Lung (tissue), 17 donors: ENCODE measurements at places on chromosomes 2 and 18.
A peak's percentile ranks its signal among the peaks of the same experiment; 100 is the strongest.

DNA sequence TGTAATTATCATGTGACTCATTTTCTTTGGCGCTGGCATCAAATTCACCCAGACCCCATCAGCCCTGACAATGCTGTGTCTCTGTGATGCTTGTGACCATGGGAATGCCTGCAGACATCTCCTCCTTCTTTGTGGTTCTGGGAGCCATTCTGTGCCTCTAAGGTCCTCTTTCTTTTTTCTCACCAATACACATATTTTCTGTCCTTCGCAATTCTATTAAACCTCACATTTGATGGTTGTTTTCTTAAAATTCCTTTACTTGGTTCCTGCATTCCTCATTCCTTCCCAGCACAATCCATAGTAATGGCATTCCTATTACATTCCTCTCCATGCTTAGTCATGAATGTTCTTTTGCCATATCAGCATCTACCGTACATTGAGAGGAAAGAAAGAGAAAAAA lies 375.3 kb downstream of the PIK3C3 start:
- no peak for DNase-seq

GRCh38 chr2:185391543-185391942 lies 347.1 kb upstream of the FSIP2 start:
- no peak for DNase-seq

DNA sequence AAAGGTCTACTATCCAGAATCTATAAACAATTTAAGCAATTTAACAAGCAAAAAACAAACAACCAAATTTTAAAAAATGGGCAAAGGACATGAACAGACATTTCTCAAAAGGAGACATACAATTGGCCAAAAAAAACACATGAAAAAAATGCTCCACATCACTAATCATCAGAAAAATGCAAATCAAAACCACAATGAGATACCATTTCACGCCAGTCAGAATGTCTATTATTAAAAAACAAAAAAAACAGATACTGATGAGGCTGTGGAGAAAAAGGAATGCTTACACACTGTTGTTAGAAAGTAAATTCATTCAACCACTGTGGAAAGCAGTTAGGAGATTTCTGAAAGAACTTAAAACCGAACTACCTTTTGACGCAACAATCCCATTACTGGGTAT lies 66.4 kb upstream of the SESTD1 start:
- no peak for DNase-seq

DNA sequence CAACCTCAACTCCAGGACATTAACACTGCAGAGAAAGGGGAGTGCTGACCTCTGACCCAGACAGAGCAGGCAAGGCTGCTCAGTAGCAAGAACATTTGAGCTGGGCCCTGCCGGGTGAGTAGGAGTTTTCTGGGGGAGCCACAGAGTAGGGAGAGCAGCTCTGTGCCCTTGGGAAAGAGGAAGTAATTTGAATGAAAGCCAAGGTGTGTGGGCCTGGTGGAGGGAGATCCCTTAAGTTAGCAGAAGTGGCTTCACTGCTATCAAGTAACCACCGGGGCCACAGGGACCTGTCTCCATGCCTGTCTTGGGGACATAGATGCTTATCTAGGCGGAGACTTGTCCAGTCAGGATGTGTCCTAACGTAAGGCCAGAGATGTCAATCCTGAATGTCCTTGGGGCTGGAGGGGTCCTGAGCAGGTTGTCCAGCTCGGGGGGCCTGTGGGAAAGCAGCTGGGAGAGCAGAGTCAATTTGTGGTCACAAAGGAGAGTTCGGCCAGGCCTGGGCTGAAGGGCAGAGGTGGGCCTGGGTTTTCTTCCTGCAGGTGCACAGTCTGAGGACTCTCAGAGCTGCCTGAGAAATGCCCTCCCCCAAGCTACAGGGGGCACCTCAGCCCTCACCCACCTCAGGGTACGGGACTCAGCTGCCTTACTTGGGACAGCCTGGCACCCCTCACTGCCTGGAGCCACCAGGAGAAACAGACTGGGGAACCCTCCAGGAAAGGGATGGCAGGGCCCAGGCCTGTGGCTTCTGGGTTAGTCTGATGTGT lies 15.0 kb upstream of the OTOF start:
- no peak for DNase-seq

GRCh38 chr18:60391571-60392226 lies 19.1 kb upstream of the MC4R start:
- DNase-seq: no peak

DNA sequence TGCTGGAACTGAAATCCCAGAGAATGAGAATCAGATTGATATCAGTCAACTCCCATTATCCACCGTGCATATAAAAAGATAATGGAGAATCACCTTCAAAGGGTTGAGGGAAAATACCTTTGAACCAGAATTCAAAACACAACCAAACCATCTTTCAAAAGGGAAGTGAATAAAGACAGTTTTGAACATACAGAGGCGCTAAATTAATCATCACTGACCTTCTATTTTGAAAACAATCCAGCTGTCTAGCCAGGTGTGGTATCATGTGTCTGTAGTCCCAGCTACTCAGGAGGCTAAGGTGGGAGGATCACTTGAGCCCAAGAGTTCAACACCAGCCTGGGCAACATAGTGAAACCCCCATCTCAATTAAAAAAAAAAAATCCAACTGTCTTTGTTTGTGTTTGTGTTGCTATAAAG lies 63.6 kb downstream of the TRABD2A start:
- DNase-seq: no peak

DNA sequence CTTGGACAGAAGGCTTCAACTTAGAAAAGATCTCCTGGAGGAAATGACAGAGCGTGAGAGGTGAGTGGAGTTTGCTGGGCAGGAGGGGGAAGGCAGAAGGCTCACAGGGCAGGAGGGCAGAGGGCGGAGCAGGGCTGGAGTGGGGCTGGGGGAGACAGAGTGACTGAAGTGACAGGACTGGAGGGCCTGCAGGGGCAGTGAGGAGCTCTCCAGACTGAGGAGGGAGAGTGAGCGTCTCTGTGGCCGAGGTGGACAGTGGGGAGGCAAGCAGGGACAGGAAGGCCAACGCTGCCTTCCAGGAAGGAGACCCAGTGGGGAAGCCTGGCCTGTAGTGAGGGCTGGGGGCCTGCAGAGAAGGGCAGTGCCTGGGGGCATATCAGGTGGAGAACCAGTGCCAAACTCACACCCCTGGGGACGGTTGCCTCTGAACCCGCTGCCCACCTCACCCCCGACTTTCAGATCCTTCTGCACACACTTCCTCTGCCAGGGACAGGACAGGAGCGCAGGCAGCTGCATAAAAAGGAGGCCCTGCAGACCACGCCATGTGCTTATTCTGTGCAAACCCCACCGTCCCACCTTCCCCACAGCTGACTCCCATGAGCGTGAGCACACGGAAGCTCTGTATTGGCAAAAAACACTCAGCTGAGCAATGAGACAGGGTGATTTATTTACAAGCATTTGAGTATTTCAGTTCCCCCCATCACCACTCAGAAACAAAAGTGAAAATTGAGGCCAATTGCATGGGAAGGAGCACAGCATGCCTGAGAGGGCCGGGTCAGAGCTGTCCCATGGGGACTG lies 244.3 kb downstream of the FAM210A start:
- no peak for DNase-seq

DNA sequence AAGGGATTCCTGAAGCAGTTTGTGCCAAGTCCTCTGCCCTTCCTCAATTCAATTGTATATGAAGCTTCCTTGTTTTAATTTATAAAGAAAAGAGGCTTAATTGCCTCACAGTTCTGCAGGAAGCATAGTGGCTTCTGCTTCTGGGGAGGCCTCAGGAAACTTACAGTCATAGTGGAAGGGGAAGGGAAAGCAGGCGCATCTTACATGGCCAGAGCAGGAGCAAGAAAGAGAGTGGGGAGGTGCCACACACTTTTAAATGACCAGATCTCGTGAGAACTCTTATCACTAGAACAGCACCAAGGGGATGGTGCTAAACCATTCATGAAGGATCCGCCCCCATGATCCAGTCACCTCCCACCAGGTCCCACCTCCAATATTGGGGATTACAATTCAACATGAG lies 114.2 kb downstream of the SGPP2 start:
- no peak for DNase-seq

DNA sequence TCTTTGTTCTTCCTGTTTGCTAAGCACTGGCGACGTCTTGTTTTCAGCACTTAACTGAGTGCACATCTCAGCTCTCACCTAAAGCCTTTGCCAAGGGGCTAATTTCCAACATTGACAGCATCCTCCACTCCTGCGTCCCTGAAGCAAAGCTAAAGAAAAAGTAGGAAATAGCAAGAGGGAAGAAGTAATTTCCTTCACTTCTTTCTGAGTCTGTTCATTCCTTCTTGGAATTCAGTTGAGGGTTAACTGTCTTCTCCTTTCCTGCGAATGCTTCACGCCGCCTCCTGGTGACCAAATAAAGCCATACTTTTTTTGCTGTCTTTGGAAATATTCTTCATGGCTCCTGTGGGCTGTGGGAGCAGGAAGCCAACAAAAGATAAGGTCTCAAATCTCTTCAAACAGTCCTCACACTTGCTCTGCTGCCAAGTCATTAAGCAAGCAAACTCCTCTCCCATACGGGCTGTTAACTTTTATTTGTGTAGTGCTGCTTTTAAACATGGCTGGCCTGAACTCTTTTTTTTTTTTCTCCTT lies 100.9 kb downstream of the DPP10 start:
- peak; percentile 97 for DNase-seq

DNA sequence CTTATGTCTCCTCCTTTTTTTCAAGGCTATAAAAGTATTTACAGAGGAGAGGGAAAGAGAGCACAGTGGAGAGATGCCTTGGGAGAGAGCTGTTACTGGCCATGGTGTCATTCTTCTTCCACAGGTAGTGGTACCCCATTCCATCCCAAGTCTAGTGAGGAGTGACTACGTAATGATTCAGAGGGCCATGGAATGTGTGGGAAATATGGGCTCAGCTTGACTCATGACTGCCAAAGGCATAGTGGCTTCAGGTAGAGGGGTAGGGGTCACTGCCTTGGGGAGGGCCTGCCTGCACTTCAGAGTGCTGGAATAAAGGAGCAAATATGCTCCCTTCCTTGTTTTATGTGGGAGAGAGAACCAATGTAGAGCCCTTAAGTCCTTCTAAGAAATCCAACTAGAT lies 620.6 kb downstream of the IRS1 start:
- no peak for DNase-seq

DNA sequence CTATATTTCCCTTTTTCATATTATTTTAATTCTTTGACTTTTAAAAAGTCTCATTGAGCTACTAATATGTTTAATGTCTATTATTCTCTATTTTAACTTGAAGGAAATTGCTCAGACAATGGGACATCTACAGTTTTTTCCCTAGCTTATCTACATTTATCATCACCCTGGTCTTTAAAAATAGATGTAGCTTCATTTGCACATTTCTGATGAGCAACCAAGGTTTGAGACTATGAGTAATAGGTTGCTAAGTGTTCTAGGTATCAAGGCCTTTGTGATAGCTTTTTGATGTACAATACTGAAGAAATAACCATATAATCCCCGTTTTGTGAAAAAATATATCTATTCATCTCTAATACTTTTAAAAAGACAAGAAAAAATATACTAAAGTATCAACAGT lies 47.0 kb downstream of the STAT4 start:
- DNase-seq: no peak

DNA sequence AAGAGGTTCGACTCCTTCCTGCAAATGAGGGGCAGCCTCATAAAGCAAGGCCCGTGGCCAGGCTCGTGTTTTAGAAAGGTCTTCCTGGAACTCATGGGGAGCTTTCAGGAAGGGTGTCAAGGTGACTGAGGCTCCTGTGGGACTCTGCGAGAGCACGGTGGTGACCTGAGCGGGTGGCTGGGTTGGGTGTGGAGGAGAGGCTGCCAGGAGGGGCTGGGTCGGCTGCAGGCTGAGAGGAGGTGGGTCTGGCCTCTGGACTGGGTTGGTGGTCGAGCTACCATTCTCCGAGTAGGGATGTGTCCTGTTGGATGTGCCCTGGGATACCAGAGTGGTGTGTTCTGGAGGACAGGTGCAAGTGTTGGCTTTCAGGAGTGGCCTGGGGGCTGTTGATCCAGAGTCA lies 86.4 kb downstream of the DGKD start:
- no peak for DNase-seq

DNA sequence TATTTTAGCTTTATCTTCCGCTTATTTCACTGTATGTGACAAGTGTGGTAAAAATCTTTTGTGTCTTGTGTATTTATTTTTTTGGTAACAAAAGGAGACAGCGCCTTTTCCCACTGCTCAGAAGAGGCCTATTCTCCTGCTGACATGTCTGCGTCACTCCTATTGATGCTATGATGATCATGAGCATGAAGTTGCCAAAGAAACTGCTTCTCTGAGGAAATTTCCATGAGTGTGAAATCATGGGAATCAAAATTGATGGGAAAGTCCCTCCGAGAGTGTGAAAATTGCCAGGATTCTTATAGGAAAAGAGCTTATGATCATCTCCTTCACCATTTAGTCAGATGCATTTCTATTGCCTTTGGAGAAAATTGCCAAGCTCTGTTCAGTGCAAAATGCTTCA lies 36.5 kb upstream of the DARS1 start:
- no peak for DNase-seq

GRCh38 chr2:1854729-1855547 lies 110.6 kb upstream of the PXDN start:
- DNase-seq: peak; percentile 73

GRCh38 chr18:58268849-58269248 lies 224.8 kb downstream of the NEDD4L start:
- DNase-seq: no peak

DNA sequence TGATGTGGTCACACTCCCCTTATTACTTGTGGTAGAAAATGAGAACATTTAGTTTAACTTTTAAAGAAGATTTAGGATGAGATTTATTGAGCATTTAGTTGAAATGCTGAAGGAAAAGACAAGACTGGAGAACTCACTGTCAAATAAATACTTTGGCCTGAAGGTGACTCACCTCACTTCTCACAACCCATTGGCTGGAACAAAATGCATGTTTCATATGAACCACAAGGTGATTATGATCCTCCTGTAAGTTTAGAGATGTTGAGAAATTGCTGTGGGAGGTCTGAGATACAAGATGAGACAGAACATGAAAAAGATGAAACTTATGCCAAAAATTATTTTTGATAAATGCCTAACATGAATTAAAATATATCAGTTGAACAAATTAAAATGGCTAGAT lies 1004.5 kb downstream of the SOCS6 start:
- DNase-seq: no peak

GRCh38 chr2:145931781-145932395 lies 1412.0 kb upstream of the ZEB2 start:
- DNase-seq: no peak

DNA sequence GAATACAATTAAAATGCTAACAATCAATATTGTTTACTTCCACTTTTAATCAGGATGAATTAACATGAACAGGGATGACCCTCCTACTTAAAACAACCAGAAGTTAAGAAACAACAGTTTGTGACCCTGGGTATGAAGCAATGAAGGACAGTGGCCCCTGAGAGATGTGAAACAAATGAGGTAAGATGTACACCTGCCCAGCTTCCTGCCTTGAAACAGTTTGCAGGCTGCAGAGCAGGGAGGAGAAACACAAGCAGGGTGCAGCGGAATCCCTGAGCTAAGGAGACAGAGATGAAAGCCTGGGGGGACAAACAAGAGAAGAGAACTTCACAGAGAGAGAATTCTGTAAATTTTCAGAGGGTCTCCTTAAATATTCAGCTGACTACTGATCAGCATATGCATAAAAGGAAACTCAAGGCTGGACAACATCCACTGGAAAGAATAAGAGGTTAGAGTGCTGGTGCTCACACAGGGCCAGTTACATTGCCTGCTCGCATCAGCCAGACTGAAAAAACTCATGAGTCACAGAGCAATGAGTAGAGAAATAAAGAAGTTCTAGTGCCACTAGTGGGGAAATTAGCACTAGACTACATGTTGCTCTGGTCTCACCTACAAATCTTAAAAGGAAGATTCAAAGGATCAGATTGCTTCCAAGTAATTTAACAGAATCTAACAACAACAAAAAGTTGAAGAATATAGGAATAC lies 106.4 kb downstream of the PID1 start:
- no peak for DNase-seq
